Stimulated activated CD8-positive, alpha-beta memory T cell treated with anti-CD3 and anti-CD28 coated beads, Interleukin-15, amount 100 ng/mL, for 24 hours (primary cell): ENCODE measurements at places on chromosomes 3 and 15.

- no peak for DNase-seq
Observed at GRCh38 chr3:12835052-12835665, 6.2 kb downstream of the RPL32 start.

DNA sequence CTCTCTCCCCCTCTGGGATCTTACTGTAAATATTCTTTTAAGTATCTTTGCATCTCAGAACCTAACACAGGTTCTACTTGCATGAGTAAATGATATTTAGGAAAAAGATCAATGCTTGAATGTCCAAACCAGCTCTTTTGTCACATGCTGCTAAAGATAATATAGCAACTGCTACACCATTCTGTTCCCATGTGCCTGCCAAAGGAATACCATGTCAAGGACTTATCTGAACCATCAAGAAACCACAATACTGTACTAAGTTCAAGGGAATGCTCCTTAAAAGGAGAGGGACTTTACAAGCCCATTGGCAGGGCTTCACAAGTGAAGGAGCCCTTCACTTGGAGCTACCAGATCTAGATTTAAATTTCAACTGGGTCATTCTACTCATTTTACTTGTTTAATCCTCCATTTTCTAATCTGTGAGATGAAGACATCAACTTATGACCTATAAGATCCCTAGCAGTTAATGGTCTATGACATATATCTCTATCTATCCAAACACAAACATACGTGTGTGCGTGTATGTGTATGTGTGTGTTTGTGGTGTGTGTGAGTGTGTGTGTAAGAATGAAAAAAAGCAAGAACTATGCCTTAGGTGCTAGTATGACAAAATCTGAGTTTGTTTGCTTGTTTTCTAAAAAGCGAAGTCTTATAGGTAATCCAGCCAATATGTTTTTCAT lies 13.0 kb upstream of the SEC62 start:
- DNase-seq: no peak

DNA sequence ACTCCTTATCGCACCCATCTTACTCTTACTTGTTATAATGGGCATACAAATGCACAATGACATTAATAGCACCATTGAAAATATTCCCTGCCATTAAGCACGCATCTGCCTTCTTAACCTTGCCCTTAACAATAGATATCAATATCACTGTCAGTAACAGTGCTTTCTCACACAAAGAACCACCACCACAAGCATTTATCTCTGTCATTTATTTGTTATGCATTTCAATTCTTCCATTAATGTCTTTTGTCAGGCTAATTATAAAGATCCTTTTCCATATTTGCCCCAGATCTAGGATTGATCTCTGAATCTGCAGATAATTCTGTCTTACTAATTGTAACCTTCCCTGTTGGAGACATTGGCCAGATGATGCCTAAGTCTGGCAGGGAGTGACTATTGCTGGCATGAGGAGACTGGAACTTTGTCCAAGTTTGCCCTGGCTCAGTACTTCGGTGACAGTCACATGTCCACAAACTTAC lies 419.6 kb upstream of the TGFBR2 start:
- no peak for DNase-seq

DNA sequence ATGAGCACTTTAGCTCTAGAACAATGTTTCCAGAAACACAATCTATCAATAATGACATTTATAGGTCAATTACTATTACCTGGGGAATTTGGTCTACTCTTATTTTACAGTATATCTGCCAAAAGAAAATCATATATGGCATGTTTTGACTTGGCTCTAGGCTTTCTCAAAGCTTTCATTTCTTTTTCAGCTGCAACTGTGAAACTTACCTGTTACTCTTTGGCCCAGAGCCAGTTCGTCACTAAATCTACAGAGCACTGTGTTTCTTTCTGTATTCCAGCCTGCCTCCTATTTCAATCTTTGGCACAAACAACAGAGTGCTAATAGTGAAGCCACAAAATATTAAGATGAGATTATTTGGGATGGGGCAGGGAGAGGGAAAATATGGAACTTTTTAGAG lies 76.0 kb downstream of the P2RY1 start:
- DNase-seq: no peak

DNA sequence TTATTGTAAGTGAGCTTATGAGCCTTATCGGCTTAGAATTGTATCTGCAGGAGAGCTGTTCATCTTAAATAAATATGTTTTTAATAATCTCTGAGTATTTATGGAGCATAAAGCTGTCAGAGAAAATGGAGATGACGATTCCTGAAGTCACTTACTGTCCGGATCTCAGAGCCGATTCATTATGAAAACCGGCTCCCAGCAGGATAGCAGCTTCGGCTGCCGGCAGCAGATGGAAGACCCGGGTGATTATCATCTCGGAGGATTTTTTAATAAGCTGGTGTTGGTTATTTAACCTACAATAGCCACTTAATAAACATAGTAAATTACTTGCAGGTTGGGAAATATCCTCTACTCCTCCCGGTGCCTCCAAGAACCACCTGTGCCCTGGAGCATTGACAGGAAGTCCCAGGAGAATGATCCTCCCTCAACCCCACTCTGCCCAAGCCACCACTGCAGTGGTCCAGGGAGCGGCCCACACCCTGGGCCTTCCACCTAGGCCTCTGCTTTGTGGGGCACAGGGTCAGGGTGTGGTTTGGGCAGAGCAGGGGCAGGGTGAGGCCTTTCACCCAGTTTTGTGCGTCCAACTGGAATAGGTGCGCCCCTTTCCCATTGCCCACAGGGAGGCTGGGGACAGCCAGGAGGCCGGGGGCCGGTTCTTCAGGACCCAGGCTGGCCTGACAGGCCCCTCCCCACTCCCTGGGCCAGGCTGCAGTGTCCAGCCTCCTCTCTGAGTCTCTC lies 42.2 kb upstream of the PRR23E start:
- DNase-seq: no peak

GRCh38 chr3:124787476-124788195 lies 57.4 kb downstream of the UMPS start:
- no peak for DNase-seq

GRCh38 chr15:39687965-39688364 lies 94.7 kb downstream of the FSIP1 start:
- DNase-seq: no peak

DNA sequence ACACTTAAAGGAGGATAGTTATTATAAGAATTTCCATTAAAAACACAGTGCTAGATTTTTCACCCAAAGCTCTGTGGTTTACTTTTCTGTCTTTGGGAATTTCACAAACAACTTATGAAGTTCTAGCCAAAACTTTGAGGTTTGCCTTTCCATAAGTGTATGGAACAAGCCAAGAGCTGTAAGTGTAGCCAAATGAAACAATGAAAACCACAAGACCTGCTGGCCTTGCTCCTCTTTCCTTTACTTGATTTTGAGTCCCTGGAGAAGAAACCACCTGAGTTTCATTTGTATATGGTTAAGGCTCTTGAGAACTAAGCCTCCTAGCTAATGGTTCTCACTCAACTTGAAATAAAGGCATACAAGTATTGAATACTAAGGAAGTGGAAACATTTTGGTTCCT lies 365.3 kb upstream of the EPHA3 start:
- DNase-seq: no peak

GRCh38 chr15:46322753-46323152 lies 687.9 kb downstream of the SQOR start:
- DNase-seq: no peak

DNA sequence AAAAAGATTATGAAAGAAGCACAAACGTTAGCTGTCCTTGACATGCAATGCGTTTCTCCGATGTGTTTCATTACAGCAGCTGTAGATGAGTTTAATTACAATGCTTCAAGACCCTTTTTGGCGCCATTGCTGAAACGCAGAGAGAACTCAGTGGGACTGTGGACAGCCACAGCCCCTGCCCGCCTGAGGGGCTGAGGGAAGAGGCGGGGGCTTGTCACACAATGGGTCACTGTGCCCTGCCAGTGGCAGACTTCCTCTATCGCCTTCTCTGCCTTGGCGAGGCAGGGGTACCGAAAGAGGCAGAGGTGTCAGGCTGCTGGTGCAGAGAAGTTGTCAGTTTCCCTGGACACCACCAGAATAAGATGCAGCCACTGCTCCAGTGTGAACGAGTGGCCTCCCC lies 252.0 kb downstream of the NR2F2 start:
- no peak for DNase-seq

- no peak for DNase-seq
Observed at GRCh38 chr3:152259468-152259867, 9.3 kb upstream of the MBNL1 start.

- no peak for DNase-seq
Observed at GRCh38 chr15:59437142-59437816, 707 bp upstream of the FAM81A start.

GRCh38 chr3:99866261-99866761 lies 48.6 kb downstream of the CMSS1 start:
- DNase-seq: no peak
